Inflammatory macrophage treated with lipopolysaccharide for 4 hours (primary cell): ENCODE measurements at places on chromosomes 6 and 20.

DNA sequence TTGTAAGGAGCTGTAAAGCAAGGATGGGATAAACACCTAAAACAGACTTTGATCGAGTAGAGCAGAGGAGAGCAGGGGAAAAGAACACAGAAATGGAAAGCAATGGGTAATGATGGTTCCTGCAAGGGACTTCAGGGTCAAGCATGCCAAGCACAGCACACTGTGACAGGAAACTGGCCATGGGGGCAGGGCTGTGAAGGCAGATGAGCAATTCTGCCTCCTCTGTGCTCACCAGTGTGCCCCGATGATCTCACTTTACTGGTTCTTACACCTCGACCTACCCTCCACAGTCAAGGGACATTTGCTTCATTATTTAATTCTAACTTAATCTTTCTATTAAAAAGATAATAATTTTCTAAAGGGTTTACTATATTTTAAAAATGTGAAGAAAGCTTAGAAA, 21.6 kb upstream of the MYB start:
- DNase-seq = no peak

DNA sequence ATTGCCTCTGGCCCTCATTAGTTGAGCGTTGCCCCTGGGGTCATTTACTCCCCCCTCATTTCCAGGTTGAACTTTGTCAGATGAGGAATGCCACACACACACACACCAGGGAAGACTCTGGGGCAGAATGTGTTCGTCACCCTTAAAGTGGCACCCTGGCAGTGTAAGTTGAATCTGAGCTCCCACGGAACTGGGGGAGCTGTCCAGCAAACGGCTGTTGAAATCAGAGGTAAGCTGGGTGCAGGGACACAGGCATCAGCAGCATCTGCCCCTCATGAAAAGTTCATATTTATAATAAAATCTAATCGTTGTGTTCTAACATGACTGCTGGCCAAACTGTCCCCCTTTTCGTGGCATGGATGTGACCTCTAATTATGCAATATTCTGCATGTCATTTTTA, 4.3 kb upstream of the MC3R start:
- no peak for DNase-seq

GRCh38 chr6:117605169-117605826, 3.0 kb upstream of the GOPC start:
- peak; percentile 66 for DNase-seq

DNA sequence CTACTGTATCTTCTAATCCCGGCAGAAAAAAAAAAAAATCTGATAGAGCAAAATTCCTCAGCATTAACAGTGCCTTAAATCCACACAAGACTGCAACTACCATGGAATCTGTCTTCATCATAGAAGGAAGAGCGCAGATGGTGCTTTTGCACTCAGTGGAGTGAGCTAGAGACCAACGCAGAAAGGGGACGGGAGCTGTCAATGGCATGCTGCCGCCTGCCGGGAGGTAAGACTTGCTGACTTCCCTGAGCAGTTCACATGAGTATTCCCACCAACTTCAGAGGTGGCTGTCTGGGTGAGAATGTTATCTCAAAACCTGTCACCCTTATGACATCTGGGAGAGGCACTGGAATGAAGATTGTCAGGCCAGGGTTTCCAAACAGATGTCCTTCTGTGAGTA, 35.6 kb downstream of the DZANK1 start:
- no peak for DNase-seq

DNA sequence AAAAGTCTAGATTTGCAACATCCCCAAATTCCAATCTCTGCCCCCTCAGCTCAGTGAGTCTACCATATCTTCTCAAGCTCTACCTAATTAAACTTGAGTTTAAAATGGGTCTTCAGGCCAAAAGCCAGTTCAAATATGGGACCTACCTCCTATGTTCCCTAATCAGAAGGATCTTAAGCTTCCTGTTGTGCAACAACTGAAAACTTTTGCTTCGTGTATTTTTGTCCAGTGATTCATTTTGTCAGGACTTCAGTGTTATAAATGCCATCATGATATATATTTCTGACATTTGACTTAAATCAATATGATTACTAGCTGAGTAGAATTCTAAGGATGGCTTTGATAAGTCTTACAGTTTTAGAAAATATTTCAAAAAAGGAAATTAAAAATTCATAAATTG, 622.6 kb upstream of the PTCHD4 start:
- DNase-seq = no peak

- peak; percentile 77 for DNase-seq
Measured at GRCh38 chr6:30508890-30509736, 19.8 kb downstream of the HLA-E start.

GRCh38 chr6:118985123-118985830, 50.3 kb upstream of the MCM9 start:
- DNase-seq = no peak

DNA sequence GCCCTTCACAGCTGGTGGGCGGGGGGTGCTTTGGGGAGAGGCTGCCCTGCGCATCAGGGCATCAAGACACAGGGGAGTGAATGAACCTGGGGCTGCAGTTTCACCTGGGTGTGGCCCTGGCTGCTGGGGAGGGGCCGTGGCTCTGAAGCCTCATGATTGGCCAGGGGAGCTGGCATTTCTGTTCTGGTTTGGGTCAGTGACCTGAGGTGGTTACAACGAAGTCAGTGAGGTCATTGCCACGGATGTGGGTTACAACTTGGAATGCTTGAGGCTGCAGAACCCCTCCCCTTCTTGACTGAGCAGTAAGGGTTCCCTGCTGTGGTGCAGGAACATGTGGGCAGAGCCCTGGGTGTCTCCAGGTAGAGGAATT, 3.0 kb downstream of the TCEA2 start:
- DNase-seq = peak; percentile 44

- no peak for DNase-seq
Measured at GRCh38 chr6:43851204-43851865, 81.3 kb downstream of the VEGFA start.

DNA sequence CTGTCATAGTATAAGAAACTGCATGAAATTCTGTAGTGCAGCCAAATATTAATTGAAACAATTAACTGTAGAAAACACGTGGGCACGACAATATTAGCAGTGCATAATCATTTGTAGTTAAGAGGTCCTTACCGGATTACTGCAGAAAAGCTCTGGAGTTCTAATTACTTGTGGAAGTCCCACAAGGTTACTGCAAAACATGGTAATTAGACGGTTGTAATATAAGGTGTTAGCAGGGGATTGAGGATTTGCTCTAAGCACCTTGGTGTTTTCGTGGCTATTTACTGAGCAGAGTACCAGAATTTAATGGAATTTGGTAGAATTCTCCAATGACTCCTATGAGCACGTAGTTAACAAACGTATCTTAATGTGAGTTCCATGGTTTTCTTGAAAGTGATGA, 473.6 kb upstream of the AGPAT4 start:
- no peak for DNase-seq

- DNase-seq = peak; percentile 82
Measured at GRCh38 chr6:161242779-161243693, 30.8 kb downstream of the AGPAT4 start.

DNA sequence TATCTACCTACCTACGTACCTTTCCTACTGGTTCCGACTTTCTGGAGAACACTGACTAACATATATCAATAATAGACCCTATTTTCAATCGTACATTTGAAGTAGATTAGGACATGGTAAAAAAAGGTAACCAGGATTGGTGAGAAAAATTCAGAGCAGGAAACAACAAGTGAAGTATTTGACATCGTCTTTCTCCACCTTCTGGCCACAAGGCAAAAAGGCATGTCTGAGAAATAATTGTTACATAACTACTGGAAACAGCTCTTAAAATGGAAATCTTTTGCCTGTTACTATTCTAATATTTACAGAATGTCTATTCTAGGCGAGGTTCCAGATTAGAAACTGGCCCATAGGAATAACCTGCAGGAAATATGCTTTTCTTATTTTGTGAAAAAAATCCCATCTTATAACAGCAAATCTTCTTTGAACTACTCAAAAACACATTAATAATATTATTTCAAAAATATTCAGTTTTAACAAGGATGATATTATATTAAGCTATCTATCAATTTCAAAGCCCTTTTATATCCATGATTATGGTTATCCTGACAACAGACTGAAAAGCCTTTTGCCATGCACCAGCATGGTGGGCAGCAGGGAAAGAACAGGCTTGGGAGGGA, 80.8 kb downstream of the RCAN2 start:
- peak; percentile 56 for DNase-seq

- no peak for DNase-seq
Measured at GRCh38 chr20:32404017-32404416, 45.9 kb downstream of the ASXL1 start.

DNA sequence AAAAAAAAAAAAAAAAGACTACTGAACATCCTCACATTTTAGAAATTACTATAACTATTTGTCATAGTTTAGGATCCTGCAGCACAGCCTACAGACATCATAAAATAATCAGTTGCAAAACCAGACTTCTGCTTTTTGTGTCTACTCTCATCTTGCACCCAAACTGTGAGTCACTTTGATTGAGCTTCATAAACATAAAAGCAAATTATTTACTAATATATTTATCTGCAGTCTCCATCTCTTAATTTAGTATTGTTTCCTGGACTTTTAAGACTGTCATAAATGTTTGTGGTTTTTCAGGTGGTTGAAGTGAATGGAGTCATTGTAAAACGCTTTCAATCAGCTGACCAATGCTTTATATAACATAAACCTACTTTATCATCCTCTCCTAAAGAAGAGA, 14.8 kb upstream of the CALHM6 start:
- DNase-seq = peak; percentile 93

- DNase-seq = no peak
Measured at GRCh38 chr6:1958257-1958656, 287.1 kb downstream of the GMDS start.

DNA sequence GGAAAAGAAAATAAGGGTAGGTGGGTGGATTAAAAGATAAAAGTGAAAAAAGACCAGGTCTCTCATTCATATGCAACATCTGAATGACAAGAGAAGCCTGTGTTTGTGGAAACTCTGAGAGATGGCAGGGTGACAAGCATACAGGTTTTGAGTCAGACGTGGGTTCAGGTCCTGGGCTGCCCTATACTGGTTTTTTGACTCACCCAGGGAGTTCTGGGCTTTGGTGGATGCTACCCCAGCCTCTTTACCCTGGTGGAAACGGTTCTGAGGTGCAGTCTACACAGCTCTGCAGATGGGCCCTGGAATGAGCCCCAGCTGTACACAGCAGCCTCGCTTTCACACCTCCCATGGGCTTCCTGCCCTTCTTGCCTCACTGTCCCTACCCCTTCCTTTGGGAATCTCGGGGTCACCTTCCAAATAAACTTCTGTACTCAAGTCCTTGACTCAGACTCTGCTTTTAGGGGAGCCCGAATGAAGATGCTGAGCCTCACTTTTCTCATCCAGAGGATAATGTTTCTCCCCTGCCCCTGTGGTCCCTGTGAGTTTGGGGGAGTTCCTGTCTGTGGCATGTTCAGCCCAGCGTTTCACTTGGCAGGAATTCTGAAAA, 77.7 kb upstream of the CLDN20 start:
- no peak for DNase-seq

DNA sequence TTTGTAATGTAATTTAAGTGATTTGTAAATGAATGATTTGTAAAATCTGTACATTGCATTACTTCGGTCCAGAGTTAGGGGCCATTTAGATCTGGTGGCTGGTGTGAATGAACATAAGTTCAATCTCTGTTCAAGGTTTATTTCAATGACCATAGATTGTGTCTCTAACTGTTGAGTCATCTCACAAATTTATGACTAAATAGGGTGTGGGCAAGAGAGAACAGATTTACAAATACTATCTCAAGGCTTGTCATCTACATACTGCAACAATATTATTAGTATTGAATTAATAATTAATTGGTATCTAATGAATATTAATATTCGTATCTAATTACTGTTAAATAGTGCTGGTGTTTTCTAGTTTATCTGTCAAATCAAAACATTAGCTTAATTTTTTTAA, 115.3 kb upstream of the EDN1 start:
- peak; percentile 58 for DNase-seq

DNA sequence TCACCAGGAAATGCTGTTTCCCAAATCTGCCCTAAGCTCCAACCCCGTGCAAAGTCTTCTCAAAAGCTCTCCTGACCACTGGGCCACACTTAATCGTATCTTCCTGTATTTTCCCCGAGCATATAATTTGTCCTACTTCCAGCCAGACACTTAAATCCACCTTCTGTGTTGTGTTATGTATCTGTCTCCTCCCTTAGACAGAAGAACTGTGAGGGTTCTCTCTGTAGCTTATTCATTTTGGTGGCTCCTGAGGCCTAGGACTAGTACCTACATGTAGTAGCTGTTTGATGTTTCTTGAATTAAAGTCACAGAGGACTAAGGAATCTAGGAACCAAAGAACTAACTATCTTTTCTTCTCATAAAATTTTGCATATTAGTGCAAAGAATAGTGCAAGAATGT, 292.6 kb downstream of the ALDH8A1 start:
- no peak for DNase-seq

DNA sequence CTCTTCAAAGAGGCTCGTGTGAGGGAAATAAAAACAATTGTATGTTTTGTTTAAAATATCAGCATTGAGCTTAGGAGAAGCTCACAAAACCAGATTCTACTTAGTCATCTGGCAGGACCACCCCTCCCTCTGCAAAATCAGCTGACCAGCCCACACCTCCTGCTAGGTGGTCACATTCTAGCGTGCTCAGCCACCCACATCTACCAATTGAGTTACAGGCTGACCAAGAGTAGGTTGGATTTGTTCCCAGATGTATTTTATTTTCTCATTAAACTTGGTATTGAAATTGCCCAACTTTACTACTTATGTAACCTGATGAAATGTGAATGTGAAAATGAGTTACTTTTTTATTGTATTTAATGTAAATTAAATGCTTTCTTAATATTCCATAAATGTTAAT, 56.2 kb downstream of the SLC22A2 start:
- no peak for DNase-seq

DNA sequence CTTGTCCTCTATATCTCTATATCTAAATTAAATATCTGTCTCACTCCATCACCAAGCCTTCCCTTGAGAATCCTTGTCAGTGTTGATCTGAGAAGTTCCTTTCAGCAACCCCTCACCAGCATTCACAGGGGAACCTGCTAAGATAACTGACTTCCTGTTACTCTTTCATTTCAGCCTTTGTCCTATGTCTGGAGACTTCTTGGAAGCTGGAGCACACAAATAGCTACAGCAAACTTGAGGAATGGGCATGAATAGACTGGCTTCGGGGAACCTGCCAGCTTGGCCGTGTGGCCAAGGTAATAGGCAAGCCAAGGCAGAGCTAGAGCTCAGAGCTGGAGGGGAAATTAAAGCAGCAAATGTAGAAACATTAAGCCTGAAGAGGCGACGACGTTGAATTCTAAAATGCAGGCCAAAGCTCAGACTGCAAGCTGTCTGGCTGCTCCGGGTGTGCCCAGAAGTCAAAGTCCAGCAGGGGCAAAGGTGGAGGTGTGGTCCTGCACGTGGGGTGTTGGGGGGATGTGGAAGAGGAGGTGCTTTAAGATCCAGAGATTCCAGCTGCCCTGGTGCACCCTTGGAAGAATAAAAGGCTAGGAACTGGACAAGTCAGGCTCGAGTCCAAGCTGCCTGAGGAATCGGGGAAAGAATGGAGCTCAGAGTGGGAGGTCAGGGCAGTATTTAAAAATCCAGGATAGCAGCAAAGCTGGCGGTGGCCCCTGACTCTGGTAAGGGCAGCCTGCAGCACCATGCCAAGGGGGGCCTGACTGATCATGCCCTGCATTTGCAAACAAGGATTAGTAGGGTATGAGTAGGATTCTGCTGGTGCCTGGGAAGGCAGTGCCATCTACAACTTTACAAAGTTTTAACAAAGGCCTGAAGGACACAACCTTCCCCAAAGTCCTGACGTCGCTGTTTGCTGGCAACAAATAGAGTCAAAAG, 185.0 kb upstream of the SGK1 start:
- no peak for DNase-seq
